ENCODE measurements at places on chromosomes 6 and 20.

GRCh38 chr6:3176562-3177355 is 19.4 kb upstream of the TUBB2A start:
- no peak for DNase-seq

- DNase-seq: no peak
These were observed 10.4 kb upstream of the ZNFX1 start for GRCh38 chr20:49288250-49288751.

DNA sequence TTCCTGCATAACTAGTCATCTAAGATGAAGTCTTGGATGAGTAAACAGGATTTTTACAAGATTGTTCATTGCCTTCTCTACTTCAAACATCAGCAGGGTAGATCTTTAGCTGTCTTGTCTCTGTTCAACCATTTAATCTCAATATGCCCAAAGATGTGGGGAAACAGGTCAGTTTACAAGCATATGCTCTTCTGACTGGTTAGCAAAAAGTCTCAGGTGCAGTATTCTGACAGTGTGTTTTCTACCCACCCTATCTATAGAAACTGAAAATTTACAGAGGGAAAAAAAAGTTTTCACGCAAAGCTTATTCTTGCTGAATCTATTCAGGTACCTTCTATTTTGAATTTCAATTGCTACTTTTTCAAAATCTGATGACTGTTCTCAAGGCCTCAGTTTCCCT is 29.0 kb downstream of the MAP3K5 start:
- DNase-seq: no peak

- no peak for DNase-seq
These were observed 43.3 kb upstream of the ARMC2 start for GRCh38 chr6:108804956-108805355.

- no peak for DNase-seq
These were observed 58.2 kb downstream of the PLCB1 start for GRCh38 chr20:8190043-8190880.
